GM12878 (cell line): ENCODE measurements at places on chromosomes 6 and 20. TPM values are rescaled to one million over a fixed set of nuclear protein-coding genes. Genes with fewer than 3 reads are reported as not detected.

DNA sequence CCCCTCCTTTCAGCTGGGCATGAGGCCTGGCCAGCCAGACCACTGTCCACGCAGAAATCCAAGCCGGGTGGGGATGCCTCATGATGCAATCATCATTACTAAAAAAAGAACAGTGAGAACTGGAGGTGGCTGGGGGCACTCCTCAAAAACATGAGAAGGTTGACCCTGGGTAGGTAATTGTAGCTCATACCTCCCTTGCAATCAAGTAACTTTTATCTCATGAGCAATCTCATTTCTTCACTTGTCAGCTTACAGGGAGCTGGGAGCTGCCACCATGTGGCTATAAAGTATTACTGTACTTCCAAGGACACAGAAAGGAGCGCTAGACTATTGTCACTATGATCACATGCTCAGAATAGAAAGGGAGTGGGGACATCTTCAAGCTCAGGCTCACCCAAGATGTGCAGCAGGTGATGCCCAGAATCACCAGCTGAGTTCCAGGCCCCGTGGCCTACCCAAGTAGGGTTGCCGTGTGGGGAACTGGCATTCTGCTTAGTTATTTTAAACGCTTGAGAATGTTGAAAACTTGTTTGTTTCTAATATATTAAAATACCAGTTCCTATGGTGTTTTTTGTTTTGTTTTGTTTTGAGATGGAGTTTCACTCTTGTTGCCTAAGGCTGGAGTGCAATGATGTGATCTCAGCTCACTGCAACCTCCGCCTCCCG is 3.0 kb upstream of the CDH26 start:
- no peak for DNase-seq

The TDRD6 gene
- total RNA-seq: not detected in 2 replicates

The ARMH2 gene
- total RNA-seq: 0.35 TPM in 1 of 2 replicates, not detected in the other

DNA sequence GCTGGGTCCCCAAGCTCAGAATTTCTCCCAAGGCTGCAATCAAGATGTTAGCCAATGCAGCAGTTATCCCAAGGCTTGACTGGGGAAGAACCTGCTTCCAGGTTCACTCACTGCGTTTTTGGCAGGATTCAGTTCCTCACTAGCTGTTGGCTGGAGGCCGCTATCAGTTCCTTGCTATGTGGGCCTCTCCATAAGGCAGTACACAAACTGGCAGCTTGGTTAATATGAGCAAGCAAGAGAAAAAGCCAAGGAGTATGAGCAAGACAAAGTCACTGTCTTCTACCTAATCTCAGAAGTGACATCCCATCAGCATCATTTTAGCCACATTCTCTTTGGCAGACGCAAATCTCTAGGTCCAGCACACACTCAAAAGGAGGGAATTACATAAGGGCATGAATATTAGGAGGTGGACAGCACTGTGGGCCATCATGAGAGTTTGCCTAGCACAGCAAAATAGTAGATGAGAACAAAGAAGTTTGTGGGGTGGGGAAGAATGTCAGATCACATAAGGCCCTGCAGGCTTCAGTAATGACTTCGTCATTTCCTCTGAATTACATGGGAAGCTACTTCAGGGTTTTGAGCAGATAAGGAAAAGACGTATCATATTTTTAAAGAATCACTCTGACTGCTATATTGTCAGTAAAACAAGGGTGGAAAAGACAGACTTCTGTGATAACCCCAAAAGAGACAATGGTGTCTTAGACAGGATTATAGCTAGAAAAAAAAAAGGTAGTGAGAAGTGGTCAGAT is 25.5 kb downstream of the LMBRD1 start:
- no peak for DNase-seq

DNA sequence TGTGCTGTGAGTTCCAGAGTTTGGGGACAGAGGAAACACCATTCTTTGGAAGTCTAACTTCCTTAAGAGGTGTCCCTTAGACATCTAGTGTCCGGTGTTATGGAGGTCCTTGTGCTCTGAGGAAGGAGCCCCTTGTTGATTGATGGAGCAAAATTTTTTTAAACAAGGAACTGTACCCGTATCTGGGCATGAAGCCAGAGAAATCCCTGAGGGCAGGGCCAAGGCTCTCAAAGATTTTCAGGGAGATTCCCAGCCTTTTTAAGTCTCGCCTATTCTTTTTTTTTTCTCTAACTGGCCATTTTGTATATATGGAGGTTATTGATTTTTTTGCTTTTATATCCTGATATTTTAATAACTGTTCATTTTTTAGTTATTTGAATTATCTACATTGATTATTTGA is 45.9 kb downstream of the TRIM38 start:
- DNase-seq: no peak

The DCDC2 gene
- not detected in 2 replicates for total RNA-seq

- DNase-seq: no peak
Observed at GRCh38 chr6:22132656-22133055, 164.2 kb downstream of the PRL start.

DNA sequence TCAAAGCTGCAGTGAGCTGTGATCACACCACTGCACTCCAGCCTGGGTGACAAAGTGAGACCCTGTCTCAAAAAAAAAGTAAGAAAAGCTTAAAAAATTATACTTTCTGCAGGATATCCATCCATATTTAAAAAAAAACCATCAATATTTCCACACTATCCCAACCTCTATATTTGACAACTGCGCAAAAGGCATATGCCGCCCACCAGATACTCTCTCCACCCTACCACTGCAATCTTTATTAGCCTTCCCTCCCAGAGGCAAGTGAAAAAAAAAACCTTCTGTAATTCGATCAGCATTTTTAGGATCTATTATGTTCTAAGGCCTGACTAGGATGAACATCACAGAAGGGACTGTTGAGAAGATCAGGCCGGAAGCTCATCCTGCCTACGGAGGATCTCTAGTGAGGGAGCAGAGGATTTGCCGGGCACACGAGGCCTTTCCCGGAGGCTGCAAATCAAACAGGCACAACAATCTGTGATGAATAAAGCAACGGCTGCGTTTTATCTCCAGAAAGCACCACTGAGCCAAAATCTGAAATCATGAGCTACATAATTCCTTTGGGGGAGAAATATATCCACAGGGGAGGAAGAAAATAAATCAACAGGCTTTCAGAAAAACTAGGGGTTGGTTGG is 65.9 kb downstream of the GFOD1 start:
- no peak for DNase-seq

GRCh38 chr20:10218536-10219451 is at the start of gene SNAP25:
SNAP25 (plus strand) TSS chr20:10218830; CDS start chr20:10275492, 56,662 bp downstream.
- DNase-seq: no peak

DNA sequence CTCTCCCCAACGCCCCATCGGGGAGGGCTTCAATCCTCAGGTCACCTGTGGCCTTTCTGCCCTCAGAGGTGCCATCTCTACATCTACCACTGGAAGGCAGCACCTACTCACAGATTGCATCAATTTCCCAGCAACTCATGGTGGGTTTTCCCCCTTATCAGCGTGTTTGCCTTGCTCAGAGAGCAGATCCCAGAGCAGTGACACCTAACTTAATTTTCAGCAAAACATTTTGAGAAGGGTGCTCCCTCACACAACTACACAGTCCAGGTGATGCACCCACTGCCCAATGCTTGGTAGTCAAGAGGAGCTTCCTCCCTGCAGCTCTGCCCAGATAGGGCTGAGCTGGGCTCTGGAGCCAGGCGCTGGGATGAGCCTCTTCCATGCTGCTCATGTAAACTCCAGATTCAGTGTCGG is 48.2 kb downstream of the PLG start:
- peak; percentile 39 for DNase-seq

The SLC22A2 gene
- total RNA-seq: not detected in 2 replicates

- DNase-seq: no peak
Observed at GRCh38 chr6:151339369-151339768, 52.0 kb downstream of the ZBTB2 start.

The CCDC170 gene
- total RNA-seq: 0.11 TPM in 1 of 2 replicates, not detected in the other

DNA sequence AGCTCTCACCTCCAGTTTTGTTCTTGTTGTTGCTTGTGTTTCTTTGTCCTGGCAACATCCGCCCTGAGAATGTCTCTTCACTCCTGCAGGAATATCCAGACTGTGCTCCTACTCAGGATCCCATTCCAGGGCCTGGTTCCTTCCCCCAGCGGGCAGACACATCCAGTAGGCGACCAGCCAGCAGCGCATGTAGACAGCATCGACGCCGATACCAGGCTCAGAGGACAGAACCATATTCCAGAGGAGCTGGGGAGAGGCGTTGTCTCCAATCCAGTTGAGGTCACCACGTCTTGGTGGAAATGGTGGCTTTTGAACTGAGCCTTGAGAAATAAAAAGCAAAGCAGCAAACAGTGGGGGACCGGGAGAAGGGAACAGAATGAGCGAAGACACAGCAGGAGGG is 114.6 kb upstream of the THBS2 start:
- DNase-seq: no peak

The NOX3 gene
- not detected in 2 replicates for total RNA-seq

DNA sequence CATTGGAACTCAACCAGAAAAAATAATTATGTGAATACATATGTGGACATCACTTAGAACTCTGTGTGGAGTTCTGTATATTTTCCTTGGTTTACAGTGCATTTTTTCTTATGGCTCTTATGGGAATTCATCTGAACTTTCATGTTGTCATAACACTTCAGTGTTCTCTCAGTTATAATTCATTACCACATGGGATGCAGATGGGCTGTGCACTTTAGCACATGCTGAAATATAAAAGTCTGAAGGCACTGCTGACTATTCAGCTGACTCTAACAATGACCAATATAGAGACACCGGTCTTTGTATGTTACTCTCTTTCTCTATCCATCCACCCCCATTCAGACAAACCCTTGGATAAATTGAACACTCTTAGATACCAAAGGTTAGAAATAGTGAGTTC is 29.3 kb downstream of the GRIK2 start:
- DNase-seq: no peak

The FAM209A gene
- 0.41 TPM in 1 of 2 replicates, not detected in the other for total RNA-seq

The SIRPD gene
- total RNA-seq: 0.51 and 1.1 TPM in 2 replicates

DNA sequence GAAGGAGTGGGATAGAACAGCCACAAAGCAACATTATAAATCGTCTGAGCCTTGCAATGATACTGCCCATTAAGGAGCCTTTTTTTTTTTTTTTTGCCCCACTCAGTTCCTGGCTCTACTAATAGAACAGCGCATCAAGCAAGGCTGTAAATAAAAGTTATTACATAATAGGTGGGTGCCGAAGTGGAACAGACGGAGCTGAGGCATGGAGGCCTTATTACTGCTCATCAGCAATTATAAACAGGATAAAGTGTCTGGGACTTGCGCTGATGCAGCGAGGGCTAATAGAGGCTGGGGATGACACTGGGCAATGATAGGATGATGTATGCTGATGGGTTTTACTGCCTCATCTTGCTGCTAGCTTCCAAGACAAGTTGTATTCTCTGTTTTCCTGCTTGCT is 272.1 kb downstream of the ZFAND3 start:
- no peak for DNase-seq

The DNAAF9 gene
- 1.9 and 2.1 TPM in 2 replicates for total RNA-seq

The KCNK16 gene
- total RNA-seq: not detected in 2 replicates

The MACROD2 gene
- 2.9 TPM in 2 replicates for total RNA-seq

DNA sequence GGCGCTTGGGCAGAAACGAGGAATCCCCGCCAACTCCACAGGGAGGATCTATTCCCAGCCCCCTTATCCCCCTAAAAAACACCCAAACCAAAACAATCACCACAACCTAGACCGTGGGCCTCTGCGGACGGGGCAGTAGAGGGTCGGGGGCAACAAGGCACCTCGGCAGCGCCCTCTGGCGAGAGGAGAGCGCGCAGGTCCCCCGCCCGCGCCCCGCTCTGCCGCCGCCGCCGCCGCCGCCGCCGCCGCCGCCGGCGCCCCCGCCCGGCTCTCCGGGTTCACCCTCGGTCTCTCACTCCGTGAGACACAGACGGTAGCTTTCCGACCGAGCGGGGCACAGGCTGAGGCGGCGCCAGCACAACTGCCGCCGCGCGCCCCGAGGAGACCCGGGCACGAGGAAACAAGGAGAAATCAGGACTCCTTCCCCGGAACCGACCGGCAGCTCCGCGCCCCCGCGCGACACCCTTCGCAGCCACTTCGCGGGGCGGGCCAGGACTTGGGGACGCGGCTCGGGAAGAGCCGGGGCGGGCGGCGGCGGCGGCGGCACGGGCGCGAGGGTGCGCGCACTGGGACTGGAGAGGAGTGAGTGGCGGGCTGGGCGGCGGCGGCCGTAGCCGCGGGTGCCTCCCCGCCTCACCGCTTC is at the start of gene SLC35F1:
SLC35F1 (plus strand) TSS at position 307 of the 643 bp plus-strand sequence.
- no peak for DNase-seq

DNA sequence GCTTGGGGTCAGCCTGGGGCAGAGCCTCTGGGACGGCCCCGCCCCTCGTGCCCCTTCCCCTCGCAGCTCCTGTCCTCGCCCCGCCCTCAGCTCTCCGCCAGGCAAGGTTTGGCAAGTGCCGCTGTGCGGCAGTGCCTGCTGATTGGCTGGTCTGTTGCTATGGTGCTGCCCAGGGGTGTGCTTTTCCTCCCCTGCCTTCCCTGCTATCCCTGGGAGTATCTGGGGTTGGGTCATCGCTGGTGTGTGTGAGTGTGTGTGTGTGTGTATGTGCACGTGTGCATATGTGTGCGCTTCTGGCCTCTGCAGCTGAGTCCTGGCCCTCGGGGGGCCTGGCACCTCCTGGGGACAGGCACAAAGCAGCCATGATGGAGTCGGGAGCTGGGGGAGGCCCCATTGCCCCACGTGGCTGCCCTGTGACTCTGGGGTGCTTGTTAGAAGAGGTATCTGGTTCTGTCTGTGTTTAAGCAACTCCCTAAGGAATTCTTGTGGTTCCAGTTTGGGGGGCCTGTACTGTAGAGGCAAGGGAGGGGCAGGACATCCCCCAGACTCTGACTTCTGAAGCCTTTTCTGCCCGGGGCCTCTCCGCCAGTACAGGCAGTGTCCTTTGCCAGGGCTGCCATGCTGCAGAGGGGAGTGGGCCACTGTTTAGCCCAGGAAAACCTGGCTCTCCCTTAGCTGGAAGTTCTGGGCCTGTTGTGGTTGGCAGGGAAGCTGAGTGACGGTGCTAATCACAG is 6.9 kb downstream of the RTEL1 start:
- DNase-seq: no peak

The CLVS2 gene
- not detected in 2 replicates for total RNA-seq

- no peak for DNase-seq
Observed at GRCh38 chr20:19867074-19867473, 109.0 kb downstream of the RIN2 start.

- DNase-seq: no peak
Observed at GRCh38 chr20:17507032-17507431, 24.1 kb downstream of the BFSP1 start.

The SERINC3 gene
- total RNA-seq: 35.0 and 35.3 TPM in 2 replicates

- no peak for DNase-seq
Observed at GRCh38 chr20:22862671-22863230, 172.4 kb upstream of the SSTR4 start.

DNA sequence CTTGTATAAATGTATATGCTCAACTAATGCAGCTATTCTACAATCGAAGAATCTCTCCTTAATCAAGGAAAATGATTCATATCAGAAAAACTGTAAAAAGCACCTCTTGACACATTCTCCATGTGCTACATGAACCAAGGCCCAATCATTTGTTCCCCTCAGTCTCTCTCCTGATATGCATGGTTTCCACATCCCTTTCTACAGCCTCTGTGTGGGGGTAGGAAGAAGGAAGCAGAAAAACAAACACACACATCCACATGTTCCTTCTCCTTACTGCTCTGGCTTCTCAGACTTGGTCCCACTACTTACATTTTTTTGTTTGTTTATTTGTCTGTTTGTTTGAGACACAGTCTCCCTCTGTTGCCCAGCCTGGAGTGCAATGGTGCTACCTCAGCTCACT is 510.5 kb downstream of the PRKN start:
- DNase-seq: no peak

The MTFR2 gene
- 13.6 and 17.6 TPM in 2 replicates for total RNA-seq
